SJSA1 (cell line): ENCODE measurements at places on chromosomes 3 and 15.

DNA sequence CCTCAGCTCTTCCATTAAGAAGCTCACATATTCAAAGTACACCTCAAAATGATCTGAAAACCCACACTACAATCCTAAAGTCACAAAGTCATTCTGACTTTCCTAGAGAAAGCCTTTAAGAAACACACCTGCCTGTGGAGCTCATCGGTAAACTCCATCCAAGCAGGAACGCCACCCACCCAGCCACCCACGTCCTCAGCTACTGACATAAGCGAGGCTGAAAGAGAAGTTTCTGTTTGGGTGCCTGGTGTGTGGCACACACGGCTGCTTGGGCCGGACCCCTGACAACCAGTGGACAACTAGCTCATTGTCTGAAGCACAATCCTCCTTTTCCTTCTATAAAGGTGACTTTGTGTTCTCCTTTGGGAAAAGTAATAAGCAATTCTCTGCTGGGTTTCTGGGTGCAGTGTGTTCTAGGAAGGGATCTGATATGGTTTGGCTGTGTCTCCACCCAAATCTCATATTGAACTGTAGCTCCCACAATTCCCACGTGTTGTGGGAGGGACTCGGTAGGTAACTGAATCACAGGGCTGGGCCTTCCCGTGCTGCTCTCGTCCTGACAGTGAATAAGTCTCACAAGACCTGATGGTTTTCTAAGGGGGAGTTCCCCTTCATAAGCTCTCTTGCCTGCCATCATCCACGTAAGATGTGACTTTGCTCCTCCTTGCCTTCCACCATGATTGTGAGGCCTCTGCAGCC, 26.1 kb downstream of the FAM174B start:
- no peak for DNase-seq

- DNase-seq: peak; percentile 70
These were observed 126.7 kb downstream of the MYLK start for GRCh38 chr3:123757281-123757940.

- peak; percentile 20 for DNase-seq
These were observed 21.4 kb upstream of the SPPL2A start for GRCh38 chr15:50786871-50787270.

- no peak for DNase-seq
These were observed 97.7 kb upstream of the TSPAN3 start for GRCh38 chr15:77168616-77169015.

DNA sequence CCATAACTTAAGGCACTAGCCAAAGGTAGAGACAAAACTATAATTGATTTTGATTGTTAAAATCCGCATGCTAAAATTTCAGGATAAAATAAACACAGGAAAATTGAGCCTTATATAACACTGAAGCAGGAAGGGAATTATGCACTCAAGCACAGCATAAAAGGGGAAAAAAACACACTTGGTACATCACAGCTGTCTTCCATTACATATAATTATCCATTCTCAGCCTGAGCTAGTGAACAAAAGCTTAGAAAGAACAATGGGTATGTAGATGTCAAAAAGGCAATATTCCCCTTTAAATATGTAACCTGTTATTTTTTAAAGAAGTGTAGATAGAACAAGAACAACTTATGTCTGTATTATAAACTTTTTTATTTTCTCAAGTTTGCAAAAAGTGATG, 899.2 kb downstream of the ROBO1 start:
- no peak for DNase-seq

GRCh38 chr3:167885277-167885676, 149.8 kb downstream of the SERPINI1 start:
- DNase-seq: no peak

DNA sequence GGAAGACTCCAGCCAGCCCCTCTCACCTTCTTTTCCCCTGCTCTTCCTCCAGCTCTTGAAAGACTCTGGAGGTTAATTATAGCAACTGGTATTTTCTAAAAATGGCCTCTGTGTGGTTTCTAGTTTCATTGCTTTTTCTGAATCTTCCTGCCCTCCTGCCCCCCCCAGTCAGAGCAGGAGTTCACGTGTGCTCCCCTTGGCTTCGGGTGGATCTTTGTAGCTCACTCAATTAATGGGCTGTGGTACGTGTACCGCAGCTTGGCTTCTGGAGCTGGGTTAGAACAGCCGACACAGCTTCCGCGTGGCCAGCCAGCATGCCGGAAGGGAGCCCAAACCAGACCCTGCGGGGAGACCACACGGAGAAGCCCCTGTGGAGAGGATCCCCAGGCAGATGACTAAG, 31.5 kb downstream of the TM2D3 start:
- no peak for DNase-seq

DNA sequence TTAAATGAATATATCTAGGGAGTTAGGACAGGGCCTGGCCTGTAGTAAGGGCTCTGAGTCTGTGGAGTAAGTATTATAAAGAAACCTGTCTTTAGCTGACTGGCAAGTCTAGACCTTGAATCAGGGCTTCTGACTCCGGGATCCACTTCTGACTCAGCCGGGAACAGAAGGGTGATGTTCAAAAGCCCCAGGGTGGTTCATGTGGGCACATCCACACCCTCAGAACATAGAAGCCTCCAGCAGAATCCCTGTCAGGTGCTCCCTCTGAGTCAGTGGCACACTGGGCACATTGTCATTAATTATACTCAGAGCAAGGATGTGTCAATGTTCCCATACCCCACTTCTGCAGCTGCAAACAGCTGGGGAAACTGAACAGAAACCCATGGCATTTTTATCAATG, 26.7 kb upstream of the SNRK start:
- no peak for DNase-seq

DNA sequence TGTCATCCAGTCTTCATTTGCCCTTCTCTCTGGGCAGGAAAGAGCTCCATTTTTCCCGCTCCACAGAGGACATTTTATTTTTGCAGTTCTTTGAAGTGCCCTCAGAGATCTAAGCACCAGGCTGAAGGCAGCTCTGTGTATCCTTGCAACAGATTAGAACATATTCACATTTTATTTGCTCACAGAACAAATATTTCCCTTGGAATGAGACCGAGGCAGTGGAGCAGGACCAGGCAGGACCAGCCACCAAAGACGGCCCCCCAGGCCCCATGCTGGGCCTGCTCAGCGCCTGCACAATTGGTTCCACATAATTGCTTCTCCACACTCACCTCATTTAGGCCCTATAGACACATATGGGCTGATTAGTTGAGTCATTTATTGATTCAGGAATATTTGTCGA, 15.7 kb upstream of the ETV5 start:
- DNase-seq: no peak

- DNase-seq: no peak
These were observed 1034.4 kb downstream of the IGSF11 start for GRCh38 chr3:118000219-118000618.

- no peak for DNase-seq
These were observed 15.6 kb downstream of the DCBLD2 start for GRCh38 chr3:98885851-98886250.

- no peak for DNase-seq
These were observed 51.7 kb downstream of the OTOL1 start for GRCh38 chr3:161548301-161548700.

DNA sequence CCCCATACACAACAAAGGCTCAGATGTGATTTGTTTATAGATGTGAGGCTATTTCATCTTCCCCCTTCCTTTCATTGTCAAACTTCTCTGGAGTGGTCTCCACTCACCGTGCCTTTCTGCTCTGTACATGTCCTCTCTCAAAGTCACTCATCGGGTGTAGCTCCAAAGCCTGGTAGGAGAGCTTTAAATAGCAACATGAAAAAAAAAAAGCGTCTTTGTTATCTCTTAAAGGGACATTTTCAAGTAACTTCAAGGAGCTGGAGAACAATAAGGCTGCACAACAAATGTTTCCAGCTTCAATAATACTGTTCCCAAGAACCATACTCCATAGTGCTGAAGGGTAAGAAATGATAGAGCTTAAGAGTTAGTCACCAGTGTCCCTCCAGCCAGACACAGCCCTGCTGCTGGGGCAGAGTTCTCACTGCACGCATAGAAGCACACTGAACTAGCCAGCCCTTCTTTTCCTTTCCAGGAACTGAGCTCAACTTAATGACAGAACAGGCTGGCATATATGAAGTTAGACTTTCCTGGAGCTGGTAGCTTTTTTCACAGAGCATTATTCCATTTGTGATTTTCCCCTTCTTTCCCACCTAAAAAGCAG, 8.1 kb downstream of the FBXO40 start:
- no peak for DNase-seq

- peak; percentile 60 for DNase-seq
These were observed 44.5 kb upstream of the CCDC80 start for GRCh38 chr3:112685420-112685819.

DNA sequence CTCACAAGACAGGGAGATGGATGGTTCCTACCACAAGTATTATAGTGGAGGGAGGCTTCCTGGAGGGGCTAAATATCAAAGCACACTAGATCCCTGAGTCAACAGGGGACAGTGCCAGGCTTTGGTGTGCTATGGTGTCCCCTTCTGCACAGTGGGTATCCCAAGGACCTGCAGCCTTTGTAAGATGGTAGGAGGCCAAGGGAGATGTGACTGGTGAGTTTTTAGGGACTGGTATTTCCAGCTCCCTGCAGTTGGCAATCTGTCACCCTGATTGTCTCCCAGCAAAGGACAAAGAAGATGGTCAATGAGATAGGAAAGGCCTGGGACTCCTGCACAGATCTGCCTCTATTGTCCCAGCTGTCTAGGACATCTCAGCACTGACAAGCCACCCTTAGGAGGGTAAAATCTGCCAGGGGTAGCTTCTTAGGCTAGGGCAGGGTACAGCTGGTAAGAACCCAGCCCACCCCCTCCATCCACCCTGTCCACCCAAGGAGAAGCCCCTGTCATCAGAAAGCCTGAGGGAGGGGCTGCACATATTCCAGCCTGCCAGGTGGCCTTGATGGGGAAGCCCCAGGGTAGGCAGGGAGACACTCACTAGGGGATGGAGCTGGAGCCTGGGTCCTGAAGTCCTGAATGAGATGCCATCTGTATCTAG, 631 bp downstream of the CYP1A1 start:
- no peak for DNase-seq

DNA sequence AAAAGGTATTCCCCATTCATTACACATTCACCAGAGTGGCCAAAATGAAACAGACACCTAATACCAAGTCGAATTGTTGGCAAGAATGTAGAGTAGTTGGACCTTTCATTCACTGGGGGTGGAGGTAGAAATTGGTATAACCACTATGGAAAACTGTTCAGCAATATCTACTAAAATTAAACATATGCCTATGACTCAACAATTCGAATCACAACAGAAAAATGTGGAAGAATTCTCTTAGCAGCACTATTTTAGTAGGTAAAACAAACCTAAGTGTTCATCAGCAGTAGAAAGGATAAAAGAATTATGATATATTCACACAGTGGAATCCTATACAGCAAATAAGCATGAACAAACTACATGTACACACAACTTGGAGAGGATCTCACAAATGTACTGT, 30.6 kb downstream of the POLG start:
- no peak for DNase-seq

DNA sequence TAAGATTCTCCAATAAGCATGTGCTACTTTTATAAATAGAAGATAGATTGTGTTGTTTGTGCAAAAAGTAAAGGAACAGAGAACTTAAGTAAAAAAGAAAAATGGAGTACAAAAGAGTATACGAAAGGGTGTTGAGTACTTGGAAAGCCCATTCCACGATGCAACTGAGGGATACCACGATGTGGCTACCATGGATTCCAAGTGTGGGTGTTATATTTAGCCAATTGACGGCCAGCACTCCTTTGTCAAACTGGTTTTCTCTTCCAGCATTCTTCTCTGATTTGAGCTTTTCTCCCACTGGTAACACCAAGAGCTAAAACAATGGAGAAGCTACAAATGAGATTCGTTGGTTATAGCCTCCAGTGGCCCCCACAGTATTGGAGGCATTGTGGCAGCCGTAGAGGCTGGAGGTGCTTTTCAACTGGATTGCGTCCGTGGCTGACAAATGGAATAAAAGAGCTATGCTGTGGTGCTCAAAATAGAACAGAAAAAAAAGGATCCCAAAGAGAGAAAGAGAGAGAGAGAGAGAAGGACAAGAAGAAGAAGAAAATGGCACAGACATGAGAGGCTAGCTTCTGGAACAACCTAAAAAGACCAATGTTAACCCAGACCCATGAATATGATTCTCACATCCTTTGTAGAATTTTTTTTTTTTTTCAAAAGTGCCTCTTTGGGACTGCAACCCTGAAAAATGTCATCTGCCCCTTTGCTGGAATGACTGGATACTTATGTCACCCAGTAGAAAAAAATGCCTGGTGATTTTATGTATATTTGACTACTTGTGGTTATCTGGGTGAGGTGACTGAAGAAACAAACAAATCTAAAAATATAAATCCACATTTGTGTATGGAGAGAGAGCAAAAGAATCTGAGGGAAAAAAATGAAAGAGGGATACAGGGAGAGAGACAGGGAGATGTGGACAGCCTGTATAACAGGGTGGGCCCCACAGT, 345.1 kb downstream of the RORA start:
- DNase-seq: no peak

- no peak for DNase-seq
These were observed 21.3 kb downstream of the EFCC1 start for GRCh38 chr3:129022114-129023007.

- DNase-seq: no peak
These were observed 44.1 kb downstream of the MASP1 start for GRCh38 chr3:187247398-187247797.

DNA sequence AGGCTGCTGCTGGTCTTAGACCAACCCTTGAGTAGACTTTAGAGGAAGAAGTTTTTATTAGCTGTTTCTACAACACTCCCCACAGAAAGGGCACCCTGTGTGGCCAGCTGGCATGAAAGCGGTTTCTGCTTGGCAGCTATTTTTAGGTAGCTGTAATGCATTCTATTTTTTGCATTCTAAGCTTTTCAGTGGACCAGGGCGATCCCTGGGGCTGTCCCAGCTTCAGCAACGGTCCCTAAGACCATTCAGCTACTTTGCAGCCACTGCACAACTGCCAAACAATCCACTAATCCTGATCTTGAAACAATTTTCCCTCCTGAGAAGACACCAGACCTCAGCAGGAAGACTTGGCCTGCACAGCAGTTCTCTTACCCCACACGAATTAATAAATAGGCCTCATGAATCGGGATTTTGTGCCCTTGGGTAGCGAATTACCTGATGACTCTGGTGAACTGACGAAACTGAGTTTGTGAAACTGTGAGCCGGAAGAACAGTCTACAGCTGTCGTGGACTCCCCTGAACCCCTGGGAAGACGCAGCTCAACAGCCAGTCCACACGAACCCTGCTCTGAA, 14.6 kb upstream of the TFRC start:
- DNase-seq: no peak

DNA sequence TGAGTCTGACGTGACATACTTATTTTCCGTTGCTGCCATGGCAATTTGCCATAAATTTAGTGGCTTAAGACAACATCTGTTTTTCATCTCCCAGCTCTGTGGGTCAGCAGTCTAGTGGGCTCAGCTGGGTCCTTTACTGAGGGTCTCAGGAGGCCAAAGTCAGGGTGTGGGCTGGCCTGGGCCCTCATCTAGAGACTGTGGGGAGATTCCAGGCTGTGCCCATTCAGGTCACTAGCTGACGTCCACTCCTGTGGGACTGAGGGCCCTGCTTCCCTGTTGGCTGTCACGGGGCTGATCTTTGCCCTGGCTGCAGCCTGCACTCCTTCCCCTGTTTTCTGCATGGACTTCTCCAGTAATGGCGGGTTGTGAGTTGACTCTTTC, 19.1 kb downstream of the FGD5 start:
- DNase-seq: no peak

GRCh38 chr15:98881526-98882520, 125.8 kb downstream of the PGPEP1L start:
- DNase-seq: peak; percentile 60
